Activated CD4-positive, alpha-beta T cell treated with anti-CD3 and anti-CD28 coated beads, Interleukin-2, amount 50 U/mL, for 24 hours (primary cell): ENCODE measurements at places on chromosomes 13 and 19.

DNA sequence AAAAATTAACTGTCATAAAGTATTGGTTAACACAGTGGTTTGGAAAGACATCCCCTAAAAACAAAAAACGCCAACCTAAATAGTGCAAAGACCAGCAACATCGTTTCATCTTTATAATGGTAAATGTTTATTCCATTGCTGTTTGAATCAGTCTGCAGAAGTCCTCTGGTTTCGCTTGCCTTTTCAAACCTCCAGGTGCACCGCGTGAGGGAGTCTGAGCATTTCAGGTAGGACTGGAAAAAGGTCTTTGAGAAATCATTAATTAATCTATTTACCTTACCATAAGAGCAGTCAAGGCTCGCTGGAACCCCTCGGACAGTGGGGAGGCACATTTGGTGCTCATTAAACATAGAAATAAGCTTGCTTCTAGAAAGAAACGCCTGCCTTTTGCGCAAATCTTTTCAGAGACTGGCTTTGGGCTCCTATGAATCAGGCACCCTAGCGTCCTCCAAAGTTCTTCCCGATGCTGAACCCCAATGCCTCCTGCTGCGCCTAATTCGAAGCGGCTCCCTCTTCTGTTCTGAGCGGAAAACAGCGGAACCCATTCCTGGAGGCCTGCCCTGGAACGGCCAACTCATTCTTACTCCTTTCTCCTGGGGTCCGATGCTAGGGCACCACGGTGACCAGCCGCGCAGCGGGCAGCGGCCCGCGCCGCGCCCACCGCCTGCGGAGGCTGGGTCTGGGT lies 951 bp upstream of the MTUS2 start:
- DNase-seq = no peak

DNA sequence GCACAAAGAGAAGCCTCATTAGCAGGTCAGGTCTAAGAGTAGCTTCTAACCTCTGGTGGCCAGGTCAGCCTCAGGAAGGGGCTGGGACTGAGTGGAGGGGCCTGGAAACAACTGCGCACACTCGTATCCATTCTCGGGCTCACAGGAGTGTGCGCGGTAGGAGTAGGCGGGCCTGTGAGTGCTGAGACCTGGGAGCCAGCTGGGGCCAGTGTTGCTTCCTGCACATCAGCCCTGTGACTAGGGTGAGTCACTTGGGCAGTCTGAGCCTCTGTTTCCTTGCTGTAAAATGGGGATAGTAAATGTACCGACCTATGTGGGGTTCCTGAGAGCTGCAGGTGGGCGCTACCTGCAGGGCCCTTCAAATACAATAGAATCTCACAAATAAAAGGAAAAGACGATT lies 26.9 kb downstream of the SIN3B start:
- no peak for DNase-seq

GRCh38 chr13:98220271-98220791 lies 43.3 kb upstream of the RNF113B start:
- no peak for DNase-seq

GRCh38 chr13:77729502-77730221 lies 32.2 kb downstream of the SLAIN1 start:
- DNase-seq = peak; percentile 21

DNA sequence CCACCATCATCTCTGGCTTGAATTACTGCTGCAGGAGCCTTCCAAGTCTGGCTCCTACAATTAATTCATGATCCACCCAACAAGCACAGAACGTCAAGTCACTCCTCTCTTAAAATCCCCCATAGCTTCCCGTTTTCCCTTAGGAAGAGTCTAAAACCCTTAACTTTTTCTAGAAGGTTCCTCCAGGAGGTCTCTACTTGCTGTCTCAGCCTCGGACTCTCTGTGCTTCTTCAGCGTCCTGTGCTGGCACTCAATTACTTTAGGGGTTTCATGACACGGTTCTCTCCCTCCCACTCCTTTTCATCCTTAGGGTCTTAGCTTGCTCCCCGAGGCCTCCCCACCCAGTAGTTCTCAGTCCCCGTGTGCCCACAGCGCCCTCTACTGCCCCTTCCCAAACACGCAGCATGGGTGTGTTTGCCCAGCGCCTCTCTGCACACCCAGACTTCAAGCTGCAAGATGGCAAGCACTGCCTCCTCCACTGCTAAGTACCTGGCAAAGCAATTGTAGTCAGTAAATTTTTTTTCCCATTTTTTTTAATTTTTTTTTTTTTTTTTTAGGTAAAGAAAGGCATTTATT lies 25.8 kb upstream of the MAP3K10 start:
- DNase-seq = peak; percentile 50

DNA sequence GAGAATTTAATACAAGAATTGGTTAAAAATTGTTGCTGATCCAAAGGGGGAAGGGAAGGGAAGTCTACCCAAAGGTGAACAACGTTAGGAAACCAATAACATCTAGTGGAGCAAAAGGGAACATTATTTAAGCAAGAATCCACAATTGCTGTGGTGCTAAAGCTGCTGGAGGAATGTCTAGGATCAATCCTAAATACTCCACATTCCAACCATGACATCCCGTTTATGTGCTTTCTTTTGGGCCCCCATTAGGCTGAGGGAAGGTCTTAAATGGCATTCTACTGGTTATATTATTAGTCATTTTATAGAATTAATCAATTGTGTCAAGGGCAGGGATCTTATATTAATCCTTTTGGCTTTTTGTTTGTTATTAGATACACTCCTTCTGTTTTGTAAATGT lies 39.9 kb upstream of the VWA8 start:
- DNase-seq = no peak
